ENCODE measurements at places on chromosomes 16 and 17. TPM values are rescaled to one million over a fixed set of nuclear protein-coding genes. Genes with fewer than 3 reads are reported as not detected.

DNA sequence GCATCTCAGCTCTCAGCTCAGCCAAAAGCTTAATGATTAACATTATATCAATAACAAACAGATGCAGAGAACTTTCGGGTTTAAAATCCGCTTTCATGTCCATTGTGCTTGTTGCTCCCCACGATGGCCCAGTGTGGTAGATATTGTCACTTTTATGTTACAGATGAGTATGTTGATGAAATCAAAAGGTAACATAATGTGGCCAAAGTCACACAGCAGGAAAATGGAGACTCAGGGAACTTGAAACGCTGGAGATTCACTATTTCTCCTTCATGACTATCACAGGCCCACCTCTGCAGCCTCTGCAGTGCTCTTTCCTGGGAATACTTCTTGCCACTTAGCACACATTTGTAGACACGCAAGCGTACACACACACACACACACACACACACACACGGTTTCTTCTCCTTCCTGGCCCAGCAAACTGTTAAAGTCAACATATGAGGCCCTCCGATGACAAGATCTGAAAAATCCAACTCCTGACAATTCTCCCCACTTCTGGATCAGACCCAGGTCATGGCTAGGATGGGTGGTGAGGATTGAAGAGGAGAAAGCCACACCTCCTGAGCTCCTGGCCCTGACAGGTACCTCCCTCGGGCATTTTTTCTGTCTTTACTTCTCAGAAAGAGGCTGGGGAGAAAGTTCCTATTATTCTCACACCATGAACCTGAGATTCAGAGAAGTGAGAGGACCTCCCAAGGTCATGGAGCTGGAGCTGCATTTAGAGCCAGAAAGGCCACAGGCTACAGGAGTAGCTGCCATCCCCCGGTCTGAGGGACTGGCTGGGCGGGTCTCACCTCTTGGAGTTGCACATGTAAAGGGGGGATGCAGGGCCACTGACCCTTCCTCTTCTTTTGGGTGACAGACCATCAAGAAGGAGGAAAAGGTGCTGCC is 9.7 kb downstream of the DRC7 start:
- H3K4me1 ChIP-seq, result no peaks in the 10 kb centered on the region
- no peak for DNase-seq
- no peaks in the 10 kb centered on the region for H3K27me3 ChIP-seq
- H3K27ac ChIP-seq, result no peak overlapping the region

The COX10 gene
- total RNA-seq, result 46.3 TPM

- peaks cover 58% of the 10 kb centered on the region for H3K4me1 ChIP-seq
- H3K27ac ChIP-seq, result peak overlapping the region; percentile 99
- H3K27me3 ChIP-seq, result no peaks in the 10 kb centered on the region
Observed at GRCh38 chr16:83899272-83899897, 470 bp downstream of the MLYCD start.

DNA sequence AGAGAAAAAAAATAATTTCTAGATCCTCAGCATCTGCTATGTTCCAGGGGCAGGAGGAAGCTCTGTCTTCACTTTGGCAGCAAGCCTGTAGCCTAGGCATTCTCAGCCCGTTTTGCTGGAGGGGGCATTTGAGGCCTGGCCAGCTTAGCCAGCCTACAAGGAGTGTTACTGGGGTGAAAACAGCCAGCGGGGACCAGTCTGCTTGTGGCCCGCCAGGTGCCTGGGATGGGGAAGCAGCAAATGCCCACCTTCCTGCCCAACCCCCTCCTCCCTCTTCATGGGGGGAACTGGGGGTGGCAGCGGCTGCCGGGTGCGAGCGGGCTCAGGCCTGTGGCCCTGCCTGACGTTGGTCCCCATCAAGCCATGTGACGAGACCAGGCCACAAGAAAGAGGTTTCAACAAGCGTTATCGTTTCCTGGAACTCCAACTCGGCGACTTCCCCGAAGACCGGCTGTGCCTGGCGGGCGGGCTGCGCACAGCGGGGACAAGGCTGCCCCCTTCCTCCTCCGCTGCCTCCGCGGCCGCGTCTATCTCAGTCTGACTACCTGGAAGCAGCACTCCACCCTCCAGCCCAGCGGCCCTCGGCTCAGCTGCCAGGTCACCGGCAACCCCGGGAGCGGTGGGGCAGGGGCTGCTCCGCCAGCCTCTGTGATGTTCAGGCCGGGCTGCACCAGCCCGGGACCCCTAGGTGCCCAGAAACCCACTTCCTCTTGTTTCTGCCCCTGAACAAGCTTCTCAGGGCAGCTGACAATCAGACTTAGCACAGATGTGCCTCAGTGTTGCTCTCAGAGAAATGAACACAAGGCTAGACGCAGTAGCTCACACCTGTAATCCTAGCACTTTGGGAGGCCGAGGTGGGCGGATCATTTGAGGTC is 22.9 kb downstream of the SOCS1 start:
- no peak overlapping the region for H3K27ac ChIP-seq
- peaks cover 9% of the 10 kb centered on the region for H3K4me1 ChIP-seq

The CLEC3A gene
- total RNA-seq, result not detected

The OTOA gene
- 0.11 TPM for total RNA-seq

- H3K4me3 ChIP-seq, result no peak overlapping the region
- DNase-seq, result no peak
- peaks cover 10% of the 10 kb centered on the region for H3K4me1 ChIP-seq
- no peaks in the 10 kb centered on the region for H3K36me3 ChIP-seq
- H3K27me3 ChIP-seq, result no peaks in the 10 kb centered on the region
- H3K27ac ChIP-seq, result no peak overlapping the region
Observed at GRCh38 chr16:24689128-24689527, 40.3 kb upstream of the TNRC6A start.

DNA sequence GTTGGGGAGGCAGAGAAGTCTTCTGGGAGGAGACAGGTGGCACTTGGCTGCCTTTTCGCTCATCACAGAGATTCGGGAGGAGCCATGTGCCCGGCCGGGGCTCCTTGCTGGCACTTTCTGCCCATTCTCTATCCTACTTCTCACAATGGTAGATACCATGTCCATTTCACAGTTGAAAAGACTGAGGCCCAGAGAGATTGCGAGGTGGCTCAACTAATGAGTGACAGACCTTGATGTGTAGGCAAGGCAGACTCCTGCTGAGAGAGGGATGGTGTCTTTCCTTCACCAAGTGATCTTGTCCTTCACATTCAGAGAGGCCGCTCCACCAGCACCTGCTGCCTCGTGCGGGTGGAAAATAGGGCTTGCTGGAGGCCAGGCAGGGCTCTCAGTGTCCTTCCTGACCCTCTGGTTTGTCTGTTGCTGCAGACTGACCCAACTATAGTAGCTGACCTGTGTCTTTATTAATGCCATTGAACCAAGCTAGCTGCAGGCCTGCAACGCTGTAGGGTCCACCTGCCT is 42.1 kb downstream of the MPRIP start:
- no peaks in the 10 kb centered on the region for H3K27me3 ChIP-seq
- peaks cover 22% of the 10 kb centered on the region for H3K36me3 ChIP-seq
- no peak for DNase-seq
- H3K27ac ChIP-seq, result peak overlapping the region; percentile 11

The NOG gene
- 0.41 TPM for total RNA-seq

The RGS11 gene
- total RNA-seq, result 16.4 TPM

The MRM1 gene
- total RNA-seq, result 8.7 TPM

DNA sequence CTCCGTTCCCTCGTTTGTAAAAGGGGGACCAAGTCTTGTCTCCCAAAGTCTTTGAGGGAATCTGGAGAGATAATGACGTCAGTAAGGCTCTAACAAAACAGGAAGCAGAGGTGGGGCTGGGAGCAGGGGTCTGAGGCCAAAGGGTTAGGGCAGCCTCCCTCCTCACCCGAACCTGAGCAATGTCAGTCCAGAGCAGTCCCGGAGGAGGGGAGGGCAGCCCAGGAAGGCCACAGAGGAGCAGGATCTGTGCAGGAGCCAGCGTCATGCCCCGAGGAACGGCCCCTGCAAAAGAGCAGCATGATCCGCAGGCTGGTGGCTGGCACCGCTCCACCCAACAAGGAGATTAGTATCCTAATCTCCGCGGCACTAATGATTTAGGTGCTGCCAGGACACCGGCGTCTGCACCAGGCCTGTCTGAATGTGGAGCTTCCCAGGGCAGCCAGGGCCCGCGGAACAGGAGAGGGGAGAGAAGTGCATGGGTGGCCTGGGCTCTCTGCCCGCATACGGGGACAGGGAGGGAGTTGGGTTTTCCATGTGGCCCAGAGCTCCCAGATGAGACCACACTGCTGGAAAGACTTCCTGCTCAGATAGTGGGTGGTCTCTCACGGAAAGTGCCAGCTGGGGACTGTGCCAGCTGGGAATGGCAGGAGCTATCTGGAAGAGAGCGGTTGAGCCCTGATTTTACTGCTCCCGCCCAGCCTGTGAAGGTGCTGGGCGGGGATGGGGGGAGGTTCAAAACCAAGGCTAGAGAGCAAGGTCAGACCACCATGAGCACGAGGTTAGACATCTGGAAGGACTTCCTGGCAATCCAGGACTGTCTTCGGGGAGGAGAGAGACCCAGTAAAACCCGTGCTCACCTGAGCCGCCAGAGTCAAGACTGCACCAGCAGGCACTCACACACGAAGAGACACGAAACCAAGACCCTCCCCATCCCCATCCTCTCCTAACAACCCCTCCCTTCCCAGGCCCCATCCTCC is 11.0 kb upstream of the KRT17 start:
- no peak overlapping the region for H3K27ac ChIP-seq
- H3K36me3 ChIP-seq, result no peaks in the 10 kb centered on the region
- peaks cover 12% of the 10 kb centered on the region for H3K4me1 ChIP-seq
- peak overlapping the region; percentile 31 for H3K4me3 ChIP-seq
- peaks cover 17% of the 10 kb centered on the region for H3K27me3 ChIP-seq
